EH (cell line): ENCODE measurements at places on chromosomes 13 and 19.
A peak's percentile ranks its signal among the peaks of the same experiment; 100 is the strongest.

DNA sequence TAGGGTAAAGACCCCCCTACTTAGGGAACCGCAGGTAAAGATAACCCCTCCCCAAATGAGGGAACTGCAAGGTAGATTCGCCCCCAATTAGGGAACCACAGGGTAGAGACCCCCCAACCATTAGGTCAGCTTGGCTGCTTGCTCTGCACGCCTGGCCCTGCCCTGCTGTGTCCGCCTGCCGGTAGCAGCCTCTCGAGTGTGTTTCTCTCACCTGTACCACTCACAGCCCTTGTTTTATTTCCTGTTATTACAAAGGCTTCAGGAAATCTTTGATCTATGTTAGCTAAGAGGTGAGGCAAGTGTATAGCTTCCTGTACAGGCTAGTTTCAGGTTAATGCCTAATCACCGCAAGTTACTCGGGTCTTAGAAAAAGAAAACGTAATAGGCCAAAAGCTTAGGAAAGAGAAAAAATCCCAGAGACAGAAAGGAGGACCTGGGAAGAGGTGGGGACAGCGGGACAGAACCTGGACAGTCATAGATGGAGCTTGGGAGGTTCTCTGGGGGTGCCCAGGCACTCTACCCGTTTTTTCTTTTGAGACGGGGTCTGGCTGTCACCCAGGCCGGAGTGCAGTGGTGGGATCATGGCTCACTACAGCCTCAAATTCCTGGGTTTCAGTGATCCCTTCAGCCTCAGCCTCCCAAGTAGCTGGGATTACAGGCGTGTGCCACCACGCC lies 23.1 kb upstream of the EIF3G start:
- DNase-seq, result no peak

DNA sequence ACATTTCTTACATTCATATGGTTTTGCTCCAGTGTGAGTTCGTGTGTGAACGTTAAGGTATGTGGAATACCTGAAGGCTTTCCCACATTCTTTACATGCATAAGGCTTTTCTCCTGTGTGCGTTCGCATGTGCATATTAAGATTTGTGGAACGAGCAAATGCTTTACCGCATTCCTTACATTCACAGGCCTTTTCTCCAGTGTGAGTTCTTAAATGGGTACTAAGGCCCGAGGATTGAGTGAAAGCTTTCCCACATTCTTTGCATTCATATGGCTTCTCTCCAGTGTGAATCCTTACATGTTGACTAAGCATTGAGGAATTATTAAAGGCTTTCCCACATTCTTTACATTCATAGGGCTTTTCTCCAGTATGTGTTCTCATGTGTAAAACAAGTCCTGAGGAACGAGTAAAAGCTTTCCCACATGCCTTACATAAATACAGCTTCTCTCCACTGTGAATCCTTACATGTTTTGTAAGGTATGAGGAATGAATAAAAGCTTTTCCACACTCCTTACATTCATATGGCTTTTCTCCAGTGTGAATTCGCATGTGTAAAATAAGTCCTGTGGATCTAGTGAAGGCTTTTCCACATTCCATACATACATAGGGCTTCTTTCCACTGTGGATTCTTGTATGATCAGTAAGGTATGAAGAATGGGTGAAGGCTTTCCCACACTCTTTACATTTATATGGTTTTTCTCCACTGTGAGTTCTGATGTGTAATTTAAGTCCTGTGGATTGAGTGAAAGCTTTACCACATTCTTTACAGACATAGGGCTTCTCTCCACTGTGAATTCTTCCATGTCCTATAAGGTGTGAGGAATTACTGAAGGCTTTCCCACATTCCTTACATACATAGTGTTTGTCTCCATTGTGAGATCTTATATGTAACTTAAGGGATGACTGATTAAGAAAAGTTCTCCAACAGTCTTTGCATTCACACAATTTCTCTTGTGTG lies 10.7 kb downstream of the ZNF846 start:
- DNase-seq, result peak; percentile 17

- DNase-seq, result no peak
Observed at GRCh38 chr19:4488496-4488895, 16.4 kb downstream of the HDGFL2 start.

DNA sequence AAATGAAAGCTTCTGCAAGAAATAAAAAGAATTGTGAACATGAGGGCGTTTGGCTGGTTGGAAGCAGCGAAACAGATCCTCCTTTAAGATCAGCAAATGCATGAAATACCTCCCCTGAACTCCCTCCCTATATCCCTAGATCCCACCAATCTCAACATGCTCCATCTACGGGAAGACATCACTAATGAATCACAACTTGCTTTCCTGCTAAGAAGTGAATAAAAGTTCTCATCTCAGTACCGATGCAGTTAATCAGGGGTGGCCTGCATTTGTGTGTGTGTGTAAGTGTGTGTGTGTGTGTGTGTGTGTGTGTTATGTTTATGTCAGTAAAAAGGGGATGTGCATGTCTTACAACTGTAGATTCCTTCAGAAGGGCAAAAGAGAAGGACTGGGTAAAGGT lies 238.7 kb downstream of the LIG4 start:
- no peak for DNase-seq

DNA sequence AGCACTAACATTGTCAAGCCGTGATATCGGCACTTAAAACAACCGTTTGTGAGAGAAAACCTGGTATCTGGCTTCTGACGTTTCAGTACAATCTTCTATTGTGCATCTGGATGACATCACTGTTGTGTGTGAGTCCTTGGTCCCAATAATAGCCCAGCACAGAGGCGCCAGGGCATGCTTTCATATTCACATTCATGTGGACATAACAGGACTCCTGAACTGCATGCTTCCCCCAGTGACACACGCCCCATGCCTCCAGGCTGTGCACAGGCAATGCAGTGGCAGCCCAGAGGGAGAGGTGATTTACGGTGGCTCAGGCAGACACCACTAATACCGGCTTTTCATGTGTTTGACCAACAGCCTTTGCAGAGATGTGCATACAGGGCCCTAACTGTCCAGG lies 58.1 kb downstream of the MRPL57 start:
- DNase-seq, result peak; percentile 69
